Stimulated activated CD4-positive, alpha-beta T cell treated with anti-CD3 and anti-CD28 coated beads, Interleukin-15, amount 100 ng/mL, for 48 hours (primary cell): ENCODE measurements at places on chromosomes 2 and 18.

DNA sequence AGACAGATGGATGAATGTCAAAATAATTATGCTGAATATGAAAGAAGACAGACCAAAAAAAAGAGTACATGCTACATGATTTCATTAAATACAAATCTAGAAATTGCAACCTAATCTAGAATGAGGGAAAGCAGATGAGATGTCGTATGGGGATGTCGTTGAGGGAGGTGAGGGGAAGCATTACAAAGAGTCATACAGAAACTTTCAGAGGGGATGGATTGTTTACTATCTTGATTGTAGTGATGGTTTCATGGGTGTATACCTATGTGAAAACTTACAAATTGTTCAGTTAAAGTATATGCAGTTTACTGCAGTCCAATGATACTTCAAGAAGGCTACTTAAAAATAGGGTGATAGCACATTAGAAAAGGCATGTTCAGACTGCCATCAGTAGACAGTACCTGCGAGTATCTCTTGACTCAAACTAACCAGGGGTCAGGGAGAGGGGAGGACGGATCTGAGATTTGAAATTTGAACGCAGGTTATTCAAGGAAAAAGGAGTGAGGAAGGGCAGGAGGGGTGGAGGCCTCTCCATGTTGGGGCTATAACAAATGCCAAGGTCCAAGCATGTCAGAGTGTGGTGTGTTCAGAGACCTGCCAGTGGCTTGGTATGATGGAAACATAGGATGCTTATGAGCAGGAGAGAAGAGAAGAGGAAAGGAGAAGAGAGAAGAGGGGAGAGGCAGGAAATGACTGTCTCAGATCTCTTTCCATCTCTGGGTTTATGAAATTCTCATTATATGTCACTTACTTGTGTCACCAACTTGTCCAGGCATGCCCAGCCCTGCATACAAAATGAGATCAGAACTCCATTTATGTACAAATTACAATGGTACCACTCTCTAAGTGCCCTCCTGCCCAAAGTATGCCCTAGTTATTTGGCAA lies 257.3 kb upstream of the CXCR4 start:
- DNase-seq: peak; percentile 26

DNA sequence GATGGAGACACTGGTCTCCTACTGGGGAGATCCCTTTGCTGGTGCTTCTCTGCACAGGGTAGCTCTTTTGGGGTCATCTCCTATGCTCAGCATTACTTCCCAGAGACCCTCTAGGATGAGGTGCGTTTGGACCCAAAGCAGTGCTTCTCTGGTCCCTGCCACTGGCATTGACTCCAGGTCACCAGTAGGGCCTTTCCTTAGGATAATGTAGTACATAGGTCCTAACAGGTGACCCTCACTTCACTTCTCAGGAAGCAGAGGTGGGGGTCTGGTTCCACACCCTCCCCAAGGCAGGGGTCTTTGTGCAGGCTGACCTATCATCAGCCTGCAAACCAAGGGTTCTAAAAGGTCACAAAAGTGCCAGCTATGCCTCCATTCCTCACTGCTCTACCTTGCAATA lies 145.8 kb upstream of the HS6ST1 start:
- DNase-seq: no peak

GRCh38 chr2:170113168-170113894 lies 64.6 kb upstream of the MYO3B start:
- no peak for DNase-seq

GRCh38 chr2:174535757-174536703 lies 49.2 kb upstream of the GPR155 start:
- no peak for DNase-seq

GRCh38 chr2:179277429-179278196 lies 13.0 kb upstream of the SESTD1 start:
- no peak for DNase-seq

DNA sequence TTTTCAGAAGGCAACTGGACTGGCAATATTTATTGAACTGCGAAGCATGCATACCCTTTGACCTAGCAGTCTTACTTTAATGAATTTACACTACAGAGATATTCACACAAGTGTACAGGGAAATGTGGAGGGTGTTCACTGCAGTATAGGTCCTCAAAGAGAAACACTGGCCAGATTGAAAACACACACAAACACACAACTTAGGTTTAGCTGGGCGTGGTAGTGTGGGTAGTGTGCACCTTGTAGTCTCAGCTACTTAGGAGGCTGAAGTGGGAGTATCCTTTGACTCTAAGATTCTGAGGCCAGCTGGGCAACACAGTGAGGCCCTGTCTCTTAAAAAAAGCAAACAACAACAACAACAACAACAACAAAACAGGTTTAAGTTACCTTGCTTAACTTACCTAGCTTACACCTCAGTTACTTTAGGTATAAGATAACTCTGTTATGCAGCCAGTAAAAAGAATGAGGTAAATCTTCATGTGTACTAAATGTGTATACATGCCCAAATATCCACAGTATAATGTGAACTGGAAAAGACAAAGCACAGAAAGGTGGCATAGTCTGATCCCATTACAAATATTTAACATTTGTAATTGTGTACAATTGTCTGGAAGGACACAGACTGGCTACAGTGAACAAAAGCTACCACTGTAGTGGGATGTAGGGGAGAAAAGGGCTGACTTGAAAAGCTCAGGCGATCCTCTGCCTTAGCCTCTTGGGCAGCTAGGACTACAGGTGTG lies 105.9 kb upstream of the FZD5 start:
- no peak for DNase-seq

GRCh38 chr18:78875016-78875777 lies 104.4 kb upstream of the SALL3 start:
- peak; percentile 3 for DNase-seq
